ENCODE measurements at places on chromosomes 4 and X.
A peak's percentile ranks its signal among the peaks of the same experiment; 100 is the strongest.

- DNase-seq = no peak
These were observed 1133.9 kb downstream of the SH3BGRL start for GRCh38 chrX:82335772-82336171.

- no peak for DNase-seq
These were observed 349.5 kb downstream of the HS3ST1 start for GRCh38 chr4:11079171-11079570.

DNA sequence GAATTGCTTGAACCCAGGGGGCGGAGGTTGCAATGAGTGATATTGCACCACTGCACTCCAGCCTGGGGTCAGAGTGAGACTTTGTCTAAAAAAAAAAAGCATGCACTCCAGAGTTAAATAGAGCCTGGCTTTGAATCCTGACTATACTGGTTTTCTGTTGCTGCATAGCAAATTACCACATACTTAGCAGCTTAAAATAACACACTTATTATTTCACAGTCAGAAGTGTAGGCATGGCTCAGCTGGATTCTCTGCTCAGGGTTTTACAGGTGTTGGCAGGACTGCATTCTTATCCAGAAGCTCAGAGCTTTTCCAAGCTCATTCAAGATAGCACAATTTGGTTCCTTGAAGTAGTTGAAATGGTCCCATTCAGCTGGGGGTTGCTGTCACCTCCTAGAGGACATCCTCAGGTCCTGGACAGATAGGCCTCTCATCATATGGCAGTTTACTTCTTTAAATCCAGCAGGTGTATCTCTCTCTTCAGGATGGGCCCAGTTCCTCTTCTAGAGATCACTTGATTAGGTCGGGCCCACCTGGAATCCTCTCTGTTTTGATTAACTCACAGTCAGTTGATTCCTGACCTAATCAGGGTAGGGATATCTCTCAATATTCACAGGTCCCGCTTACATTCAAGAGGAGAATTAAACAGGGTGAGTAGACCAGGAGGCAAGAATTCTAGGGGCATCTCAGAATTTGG lies 26.8 kb downstream of the DOCK11 start:
- DNase-seq = no peak

DNA sequence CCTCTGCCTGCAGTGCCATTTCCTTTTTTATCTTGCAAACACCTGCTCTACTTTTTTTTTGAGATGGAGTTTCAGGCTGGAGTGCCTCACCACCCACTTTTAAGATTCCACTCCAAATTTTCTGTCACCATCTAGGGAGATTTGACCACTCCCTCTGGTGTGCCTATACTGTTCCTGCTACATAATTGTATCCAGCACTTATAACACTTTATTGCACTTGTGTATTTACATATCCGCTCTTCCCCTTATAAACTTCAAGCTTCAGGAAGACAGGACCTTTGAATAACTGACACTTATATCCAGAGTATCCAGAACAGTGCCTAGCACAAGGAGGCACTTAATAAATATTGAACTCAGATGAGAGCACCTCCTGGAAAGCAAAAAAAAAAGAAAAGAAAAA lies 6.2 kb upstream of the CENPI start:
- no peak for DNase-seq

GRCh38 chrX:94089149-94089548 lies 415.1 kb downstream of the FAM133A start:
- no peak for DNase-seq

DNA sequence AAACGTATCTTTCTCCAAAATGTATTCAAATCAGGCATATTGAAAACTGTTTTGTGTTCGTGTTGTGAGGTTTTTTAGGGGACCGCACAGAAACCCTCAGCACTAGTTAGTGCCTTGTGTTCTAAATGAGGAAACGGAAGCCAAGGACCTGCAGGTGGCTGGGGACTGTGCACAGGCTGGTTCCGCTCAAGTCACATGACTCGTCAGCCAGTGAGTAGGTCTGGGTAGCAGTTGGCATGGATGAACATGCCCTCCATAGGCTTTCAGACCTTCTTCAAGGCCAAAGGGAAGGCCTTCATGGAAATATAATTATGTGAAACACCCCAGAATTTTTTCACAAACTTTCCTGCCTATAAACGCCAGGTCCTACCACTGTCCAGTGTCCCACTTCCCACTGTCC lies 1.3 kb upstream of the F11 start:
- no peak for DNase-seq

GRCh38 chrX:5380426-5380825 lies 848.2 kb downstream of the NLGN4X start:
- no peak for DNase-seq

- DNase-seq = no peak
These were observed 326.4 kb downstream of the DCHS2 start for GRCh38 chr4:154164931-154165839.

- DNase-seq = no peak
These were observed 2.6 kb downstream of the PHKA2 start for GRCh38 chrX:18981124-18981807.

DNA sequence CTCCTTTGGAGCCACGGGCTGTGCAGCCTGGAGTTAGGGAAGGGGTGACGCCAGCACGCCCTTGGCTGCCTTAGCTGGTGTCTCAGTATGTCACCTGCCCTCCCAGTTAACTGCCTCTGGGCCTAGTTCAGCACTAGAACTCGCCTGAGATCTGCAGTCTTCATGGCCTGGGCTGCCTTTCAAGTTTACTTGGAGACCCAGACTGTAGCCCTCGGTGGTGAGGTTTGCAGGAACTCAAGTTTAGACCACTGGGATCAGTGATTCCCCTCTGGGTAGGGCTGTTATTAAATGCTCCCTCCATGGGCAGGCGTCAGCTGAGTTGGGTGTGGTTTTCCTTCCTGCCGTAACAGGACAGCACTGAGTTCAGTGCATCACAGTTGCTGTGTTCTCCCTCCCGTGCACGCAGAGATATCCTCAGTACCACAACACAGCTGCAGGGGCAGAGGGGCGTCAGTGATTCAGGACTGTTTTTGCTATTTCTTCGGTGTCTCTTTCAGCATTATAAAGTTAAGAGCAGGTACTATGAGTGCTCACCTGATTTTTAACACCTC lies 30.5 kb downstream of the PLAC8 start:
- DNase-seq = no peak

GRCh38 chr4:5422195-5422594 lies 286.2 kb downstream of the EVC2 start:
- DNase-seq = no peak

DNA sequence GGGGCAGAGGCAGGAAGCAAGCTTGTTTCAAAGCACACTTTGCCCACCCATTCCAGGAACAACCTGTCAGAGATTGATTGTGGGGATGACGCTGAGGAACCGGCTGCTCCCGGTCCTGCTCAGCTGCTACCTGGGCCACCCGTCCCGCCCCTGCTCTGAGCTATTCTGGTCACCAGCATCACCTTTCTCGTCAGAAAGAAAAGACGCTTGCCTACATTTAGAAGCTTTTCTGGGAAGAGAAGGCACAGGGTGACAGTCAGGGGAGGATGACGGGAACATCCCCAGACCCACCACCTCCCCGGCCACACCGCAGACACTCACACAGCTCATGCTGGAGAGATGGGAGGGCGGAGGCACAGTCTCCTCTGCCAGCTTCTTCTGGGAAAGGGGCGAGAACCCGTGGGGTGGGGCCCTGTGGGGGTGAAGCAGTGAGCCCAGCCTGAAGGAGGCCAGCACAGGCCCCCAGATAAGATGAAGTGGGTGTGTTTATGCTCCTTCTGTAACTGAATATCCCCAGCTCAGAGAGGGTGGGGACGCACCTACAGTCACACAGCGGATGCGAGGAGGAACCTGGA lies 81.8 kb downstream of the CPZ start:
- no peak for DNase-seq

- DNase-seq = no peak
These were observed 81.1 kb upstream of the STK26 start for GRCh38 chrX:131942034-131942433.

GRCh38 chr4:142719854-142720541 lies 126.1 kb downstream of the INPP4B start:
- DNase-seq = no peak

DNA sequence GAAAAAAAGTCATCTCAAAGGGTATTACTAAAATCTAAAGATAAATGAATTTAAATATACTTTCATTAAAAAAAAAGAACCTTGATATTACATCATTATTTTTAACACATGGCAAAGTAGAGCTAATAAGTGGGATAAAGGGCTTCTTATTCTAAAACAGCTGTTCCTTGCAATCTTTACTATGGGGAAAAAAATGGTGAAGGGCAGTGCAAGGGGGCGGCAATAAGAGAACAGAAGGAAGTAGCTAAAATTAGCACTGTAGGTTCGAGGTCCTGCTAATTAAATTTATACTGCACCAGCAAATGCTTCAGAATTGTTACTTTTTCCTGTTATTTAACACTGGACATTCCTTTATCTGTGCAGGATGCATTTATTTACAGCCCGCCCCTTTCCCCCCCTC lies 89.4 kb upstream of the HPF1 start:
- DNase-seq = no peak

GRCh38 chrX:73817393-73818199 lies 254.6 kb downstream of the CHIC1 start:
- DNase-seq = no peak

- DNase-seq = no peak
These were observed 30.2 kb upstream of the ELF2 start for GRCh38 chr4:139207247-139207646.

GRCh38 chrX:134368126-134368525 lies 91.8 kb upstream of the HPRT1 start:
- DNase-seq = no peak

DNA sequence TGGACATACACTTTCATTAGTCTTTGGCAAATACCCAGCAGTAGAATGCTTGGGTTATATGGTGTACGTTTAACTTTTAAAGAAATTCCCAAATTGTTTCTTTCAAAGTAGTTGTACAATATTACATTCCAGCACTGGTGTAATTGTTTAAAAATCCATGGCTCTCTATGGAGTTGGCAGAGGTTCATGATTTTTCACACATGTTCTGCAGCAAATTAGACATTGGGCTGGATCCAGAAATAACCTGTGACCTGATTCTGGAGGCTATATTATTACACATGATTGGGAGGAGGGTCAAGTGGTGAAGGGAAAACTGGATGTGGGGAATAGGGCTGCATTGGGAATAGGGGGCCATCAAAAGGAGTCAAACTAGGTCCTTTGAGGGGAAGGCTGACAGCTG lies 41.9 kb downstream of the MAMLD1 start:
- no peak for DNase-seq

GRCh38 chrX:40268188-40268520 lies 170.4 kb upstream of the BCOR start:
- DNase-seq = no peak

DNA sequence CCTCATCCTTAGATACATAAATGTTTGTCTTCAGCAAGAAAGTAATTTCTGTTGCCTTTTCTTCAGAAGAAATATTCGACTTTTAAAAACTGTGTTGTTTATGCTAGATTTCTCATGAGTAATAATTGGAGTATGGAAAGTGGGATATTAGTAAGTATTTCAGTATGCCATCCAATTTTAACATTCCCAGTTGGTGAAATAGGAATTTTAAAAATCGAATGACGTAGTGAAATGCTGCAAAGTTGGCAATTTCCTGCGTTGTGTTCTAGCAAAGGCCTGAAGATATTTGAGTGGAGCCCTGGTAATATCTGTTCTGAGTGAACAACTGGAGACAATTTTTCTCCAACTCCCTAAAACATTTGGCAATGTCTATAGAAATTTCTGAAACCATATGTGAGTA lies 190.1 kb downstream of the ZNF330 start:
- no peak for DNase-seq

DNA sequence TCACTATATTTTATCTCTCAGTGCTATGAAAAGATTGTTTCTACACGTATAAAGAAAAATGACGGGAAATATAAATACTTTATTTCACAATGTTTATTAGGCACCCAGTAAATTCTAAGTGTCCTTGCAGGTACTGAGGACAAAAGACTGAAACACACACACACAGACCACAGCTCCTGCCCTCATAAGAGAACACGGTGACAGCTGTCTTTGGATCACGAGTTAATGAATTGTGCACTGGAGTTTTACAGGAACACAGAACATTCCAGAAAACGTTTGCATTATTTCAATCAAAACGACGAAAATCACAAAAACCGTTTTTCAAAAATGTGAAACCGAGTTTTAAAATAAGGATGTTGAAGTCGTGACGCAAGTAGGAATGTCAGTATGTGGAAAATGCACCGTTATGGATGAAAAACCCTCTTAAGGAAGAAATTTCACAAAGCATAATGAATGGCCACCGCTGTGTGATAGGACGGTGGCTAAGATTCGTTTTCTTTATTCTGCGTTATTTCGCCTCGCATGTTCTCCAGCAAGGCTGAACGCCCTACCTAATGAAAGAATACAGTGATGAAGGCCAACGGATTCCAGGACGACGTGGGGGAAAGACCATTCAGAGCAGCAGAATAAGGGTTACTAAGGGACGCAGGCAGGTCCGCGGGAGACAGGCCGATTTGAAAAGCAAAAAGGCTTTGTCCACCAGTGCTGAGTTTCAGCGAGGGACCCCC lies 24.2 kb downstream of the FAM156A start:
- no peak for DNase-seq

DNA sequence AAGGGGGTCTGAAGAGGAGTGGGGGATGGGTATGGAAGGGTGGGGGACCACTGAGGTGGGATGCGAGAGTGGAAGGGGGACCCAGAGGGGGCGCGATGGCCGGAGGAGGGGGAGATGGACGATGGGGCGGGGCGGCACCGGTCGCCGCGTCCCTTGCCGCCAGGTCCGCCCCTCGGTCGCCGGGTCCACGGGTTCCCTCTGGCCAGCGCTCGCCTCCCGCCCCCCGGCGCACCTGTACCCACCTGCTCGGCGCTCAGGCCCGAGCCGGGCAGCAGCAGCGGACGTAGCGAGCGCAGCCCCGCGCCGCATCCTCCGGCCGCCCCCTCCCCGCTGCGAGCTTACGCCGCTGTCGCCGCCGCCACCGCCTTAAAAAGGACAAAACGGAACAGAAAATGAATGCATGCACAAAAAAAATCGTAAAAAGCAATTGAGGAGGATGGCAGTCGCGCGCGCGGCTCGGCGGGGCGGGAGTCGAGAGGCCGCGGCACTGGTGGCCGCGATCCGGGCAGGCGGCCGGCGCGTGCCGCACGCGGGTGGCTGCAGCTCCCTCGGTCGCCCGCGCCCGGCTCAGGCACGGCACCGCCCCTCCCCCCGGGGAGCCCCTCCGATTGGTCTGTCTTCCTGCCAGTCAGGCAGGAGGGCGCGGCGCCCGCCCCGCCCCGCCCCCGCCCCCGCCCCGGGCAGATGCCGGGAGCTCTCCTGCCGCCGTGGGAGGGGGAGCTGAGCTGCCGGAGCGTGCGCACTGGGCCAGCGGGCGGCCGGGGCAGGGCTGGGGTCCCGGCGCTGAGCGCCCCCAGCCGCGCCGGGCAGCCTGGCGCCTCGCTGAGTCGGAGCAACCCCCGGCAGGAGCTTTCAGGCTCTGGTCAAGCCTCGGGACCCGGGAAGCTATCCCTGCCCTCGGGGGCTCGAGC lies at the start of gene JAKMIP1:
JAKMIP1 (minus strand) TSS at position 539 of the 911 bp plus-strand sequence. CDS start 87,699 bp downstream, outside the sequence.
- peak; percentile 9 for DNase-seq
